Spinal cord (tissue), 10 donors: ENCODE measurements at places on chromosomes 3 and 15. TPM values are rescaled to one million over a fixed set of nuclear protein-coding genes. Genes with fewer than 3 reads are reported as not detected.

THSD4 gene
- total RNA-seq = 127 TPM

AMOTL2 gene
- total RNA-seq = 54.7 TPM

P2RY14 gene
- 6.1 TPM for total RNA-seq

GRCh38 chr3:35241236-35241635 lies 398.1 kb upstream of the ARPP21 start:
- no peak for DNase-seq

GRCh38 chr3:70615286-70615685 lies 302.8 kb upstream of the MDFIC2 start:
- no peak for DNase-seq

DNA sequence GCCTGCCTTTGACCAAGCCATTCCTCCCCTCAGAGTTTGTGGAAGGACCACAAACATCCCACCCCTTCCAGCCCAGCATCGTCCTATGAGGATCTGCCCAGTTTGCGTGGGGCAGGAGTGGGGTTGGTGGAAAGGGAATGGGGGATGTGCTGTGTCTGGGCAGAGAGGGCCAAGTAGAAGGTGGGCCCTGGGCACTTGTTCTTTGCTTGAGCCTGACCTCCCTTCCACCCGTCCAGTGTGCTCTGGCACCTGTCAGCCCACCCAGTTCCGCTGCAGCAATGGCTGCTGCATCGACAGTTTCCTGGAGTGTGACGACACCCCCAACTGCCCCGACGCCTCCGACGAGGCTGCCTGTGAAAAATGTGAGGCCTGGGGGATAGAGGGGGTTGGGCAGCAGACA lies 10.3 kb downstream of the SPINT1 start:
- DNase-seq = no peak

GRCh38 chr3:57942872-57943283 lies 65.3 kb upstream of the FLNB start:
- DNase-seq = no peak

DNA sequence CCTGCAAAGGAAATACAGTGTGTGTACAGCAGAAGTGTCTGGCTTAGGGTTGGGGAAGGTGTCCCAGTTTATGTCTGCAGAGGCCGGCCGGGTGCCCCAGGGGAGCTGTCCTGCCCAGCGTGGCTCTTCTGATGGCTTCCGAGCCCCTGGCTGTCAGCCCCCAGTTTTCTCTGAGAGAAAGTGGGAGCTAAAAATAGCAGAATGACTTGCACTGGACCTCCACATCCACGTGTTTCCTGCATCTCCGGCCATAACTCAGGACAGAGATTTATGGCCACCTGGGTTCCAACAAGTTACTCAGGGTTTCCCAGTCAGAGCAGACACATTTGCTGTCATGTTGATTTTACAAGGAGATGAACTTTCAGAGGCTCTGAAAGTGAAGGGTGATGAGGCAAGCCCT lies 192.0 kb downstream of the ATP10A start:
- DNase-seq = peak; percentile 53

GRCh38 chr15:81165535-81165934 lies 31.1 kb upstream of the IL16 start:
- DNase-seq = no peak
